ENCODE measurements at places on chromosomes 4 and X. TPM values are rescaled to one million over a fixed set of nuclear protein-coding genes. Genes with fewer than 3 reads are reported as not detected.

TRIM2 gene
- 21.4 TPM for total RNA-seq

CSN1S1 gene
- not detected for total RNA-seq

AFM gene
- total RNA-seq, result not detected

CXXC4 gene
- total RNA-seq, result 1.0 TPM

TEX13D gene
- total RNA-seq, result not detected

PLAC1 gene
- total RNA-seq, result not detected

NFXL1 gene
- total RNA-seq, result 7.8 TPM
